ENCODE measurements at places on chromosomes 16 and 17.

DNA sequence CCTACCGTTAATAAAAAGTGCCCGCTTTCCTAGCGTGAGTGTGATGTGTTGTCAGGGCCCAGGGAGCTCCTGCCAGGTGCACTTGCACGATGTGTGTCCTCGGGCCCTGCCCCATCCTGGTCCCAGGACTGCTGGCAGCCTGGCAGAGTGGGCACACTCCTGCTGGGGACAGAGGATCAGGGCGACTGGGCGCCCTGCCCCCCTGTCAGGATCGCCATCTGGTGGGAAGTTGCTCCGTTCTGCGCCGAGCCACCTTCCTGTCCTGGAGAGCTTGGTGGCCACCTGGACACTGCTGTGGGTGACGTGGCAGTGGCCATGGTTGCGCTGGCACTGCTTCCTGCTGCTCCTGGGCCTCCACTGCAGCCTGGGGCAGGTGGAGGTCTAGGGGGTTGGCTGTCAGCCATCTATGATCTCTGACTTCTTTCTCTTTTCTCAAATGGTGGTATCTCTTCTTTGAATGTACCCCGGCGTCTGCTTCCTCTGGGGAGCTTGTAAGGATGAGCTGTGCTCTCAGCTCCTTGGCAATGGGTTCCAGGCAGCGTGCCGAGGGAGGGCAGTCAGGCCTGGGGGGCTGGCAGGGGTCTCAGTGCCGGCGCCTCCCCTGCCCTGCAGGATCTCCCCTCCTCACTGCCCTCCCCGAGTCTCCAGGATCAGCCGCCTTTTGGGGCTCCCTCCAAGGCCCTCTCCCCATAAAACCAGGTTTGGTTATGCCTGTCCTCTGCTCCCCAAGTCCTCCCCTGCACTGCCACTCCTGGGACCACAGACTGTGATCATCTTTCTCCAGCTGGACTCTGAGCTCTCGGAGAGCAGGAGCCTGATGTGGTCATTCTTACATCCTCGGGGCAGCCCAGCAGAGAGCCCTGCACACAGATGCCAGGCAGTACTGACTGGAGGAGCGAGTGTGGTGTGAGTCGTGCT lies 76.9 kb downstream of the AMFR start:
- DNase-seq: no peak

DNA sequence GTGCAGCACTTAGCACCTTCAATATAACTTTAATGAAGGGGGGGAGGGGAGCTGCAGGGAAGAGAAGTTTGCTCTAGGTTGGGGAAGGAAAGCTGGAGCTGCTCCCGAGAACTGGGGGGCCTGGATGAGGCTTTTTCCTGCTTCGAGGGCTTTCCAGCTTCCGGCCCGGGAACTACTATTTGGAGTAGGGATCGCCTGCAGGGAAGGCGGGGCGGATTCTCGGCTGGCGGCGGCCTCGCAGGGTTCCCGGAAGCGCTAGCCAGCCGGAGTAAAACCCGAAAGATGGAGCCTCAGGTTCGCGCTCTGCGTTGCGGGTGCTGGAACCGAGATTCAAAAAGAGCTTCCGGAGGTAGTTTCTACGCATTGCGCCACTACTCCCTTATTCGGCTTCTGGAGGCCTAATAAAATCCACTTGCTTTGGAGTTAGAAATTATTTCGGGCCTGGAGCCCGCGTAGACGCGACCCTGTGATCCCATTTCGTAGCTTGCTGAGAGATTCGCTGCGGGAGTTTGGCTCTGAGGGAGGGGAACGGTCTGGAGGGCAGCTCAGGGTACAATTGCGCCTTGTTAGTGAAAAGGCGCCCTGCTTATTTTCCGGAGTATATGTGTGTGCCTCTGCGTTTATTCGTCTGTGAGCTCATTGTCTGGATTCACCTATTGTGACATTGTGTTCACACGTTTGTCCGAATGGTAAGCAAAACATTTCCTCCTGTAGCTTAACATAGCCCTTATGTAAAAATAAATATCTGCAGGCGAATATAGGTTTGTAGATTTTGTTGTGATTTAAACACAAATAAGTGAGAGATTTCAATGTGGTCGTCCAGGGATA lies 652 bp downstream of the PRAC2 start:
- no peak for DNase-seq

DNA sequence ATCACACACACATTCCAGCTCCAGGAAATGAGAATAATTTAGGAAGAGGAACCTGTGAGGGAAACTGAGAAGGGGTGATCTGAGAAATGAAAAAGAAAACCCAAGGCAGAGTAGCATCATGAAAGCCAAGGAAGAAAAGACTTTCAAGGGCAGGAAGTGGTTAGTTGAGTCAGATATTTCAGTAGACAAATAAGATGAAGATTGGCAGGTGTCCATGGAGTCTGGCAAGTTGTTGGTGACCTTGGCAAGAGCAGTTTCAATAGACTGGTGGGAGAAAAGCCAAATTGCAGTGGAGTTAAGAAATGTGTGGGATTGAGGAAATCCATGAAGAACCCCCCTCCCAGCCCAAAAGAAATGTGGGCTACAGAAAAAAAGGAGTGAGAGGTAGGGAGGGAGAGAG lies 10.7 kb downstream of the GNAO1 start:
- no peak for DNase-seq

- DNase-seq: no peak
Observed at GRCh38 chr17:30476726-30477082, 504 bp upstream of the GOSR1 start.

DNA sequence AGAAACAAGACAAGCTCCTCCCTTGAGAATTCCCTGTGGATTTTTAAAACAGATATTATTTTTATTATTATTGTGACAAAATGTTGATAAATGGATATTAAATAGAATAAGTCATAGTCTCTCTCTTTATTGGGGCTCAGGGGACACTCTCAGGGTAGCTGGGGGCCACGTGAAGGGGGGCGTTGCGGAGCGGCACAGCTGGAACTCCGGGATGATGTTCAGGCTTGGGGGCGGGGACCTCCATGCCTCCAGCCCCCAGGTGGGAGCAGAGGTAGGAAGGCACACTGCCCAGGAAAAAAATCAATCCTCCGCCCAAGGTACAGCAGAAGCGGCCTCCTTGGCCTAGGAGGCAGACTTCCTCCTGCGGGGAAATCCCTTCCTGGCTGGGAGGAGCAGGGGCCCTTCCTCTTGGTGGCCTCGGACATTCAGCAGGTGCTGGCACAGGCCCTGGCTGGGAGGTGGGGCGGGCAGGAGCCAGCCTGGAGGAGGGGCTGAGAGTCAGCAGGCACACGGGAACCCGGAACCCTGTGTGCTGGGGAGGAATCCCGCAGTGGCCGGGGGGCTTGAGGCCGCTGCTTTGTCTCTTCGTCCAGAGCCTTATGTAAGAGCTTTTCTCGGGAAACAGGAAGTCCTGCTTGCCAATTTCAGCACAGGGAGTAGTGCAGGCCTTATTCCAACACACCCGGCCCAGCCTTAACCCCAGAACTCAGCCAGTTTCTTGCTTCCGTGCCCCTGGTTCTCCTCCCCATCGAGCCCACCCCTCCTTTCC lies 591 bp upstream of the TNFSF13 start:
- no peak for DNase-seq

DNA sequence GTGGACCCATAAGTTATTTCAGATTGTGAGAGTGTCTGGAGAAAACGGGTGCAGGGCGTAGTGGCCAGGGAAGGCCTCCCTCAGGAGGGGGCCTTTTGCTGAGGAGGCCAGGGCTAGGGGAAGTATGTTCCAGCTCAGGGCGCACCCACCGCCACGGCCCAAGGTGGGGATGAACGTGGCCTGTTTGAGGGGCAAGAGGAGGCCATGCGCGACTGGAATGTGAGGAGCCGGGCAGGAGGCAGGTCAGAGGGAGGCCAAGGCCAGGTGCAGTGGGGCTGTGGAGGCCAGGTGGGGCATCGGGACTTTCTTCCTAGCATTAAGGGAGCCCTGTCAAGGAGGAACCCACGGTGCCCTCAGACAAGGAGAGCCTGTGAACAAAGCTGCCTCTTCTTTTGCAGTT lies 26.7 kb downstream of the SLC12A3 start:
- no peak for DNase-seq

GRCh38 chr17:27995554-27995953 lies 46.9 kb upstream of the NLK start:
- no peak for DNase-seq

DNA sequence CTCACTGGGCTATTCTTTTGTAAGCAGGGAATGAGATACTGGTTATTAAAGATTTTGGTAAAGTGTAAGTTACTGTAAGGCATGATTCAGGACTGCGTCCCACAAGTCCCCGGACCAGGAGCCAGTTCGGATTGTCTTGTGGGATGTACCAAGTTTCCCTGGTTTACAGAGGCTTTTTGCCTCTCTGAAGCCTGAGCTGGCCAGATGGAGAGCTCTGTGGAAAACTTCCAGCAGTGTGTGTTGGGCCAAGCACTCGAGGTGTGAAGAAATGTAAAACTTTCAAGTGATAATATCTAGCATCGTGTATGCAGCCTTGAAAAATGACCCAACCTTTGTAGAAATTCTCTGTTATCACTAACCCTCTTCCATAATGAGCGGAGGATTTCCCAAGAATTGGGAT lies 2.4 kb downstream of the EPN2 start:
- DNase-seq: no peak

DNA sequence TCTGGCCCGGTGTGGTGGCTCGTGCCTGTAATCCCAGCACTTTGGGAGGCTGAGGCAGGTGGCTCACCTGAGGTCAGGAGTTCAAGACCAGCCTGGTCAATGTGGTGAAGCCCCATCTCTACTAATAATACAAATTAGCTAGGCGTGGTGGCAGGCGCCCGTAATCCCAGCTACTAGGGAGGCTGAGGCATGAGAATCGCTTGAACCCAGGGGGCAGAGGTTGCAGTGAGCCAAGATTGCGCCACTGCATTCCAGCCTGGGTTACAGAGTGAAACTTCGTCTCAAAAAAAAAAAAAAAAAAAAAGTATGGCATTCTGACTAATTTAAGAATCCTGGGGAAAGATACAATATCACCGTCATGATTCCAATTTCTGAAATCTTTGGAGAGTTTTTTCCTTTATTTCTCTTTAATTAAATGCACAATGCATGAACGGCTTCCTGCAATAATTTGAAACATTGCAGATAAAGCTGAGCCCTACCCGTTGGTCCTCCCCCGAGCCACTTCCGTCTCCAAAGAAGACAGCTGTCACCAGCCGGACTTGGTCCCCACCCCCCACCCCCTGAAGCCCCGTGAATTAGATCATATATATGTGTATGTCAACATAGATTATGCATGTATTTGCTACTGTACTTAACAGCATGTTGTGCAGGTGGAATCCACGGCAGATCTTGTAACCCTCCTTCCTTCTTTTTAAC lies 142.6 kb upstream of the PLCG2 start:
- DNase-seq: no peak

DNA sequence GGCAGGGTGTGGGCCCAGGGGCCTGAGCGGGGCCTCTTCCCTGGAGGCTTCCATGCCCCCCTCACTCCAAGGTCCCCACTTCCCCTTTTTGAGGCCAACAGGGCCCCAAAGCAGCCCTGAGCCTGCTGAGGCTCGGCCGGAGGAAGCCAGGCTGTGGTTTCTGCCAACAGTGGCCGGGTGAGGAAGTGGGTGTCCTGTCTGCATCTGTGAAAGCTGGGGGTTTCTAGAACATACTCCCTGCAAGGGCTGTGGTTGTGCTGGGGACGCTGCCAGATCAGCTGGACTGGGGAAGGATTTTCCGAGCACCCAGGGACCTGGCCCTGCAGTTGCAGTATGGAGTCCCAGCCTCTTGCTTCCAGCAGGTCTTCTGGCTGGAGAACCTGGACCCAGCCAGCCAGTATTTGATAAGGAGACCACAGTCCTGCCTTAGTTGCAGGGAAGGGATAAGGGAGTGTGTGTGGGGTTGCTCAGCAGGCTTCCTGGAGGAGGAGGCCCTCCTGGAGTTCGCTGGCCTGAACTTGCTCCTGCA lies 15.7 kb downstream of the ADCY7 start:
- DNase-seq: no peak

DNA sequence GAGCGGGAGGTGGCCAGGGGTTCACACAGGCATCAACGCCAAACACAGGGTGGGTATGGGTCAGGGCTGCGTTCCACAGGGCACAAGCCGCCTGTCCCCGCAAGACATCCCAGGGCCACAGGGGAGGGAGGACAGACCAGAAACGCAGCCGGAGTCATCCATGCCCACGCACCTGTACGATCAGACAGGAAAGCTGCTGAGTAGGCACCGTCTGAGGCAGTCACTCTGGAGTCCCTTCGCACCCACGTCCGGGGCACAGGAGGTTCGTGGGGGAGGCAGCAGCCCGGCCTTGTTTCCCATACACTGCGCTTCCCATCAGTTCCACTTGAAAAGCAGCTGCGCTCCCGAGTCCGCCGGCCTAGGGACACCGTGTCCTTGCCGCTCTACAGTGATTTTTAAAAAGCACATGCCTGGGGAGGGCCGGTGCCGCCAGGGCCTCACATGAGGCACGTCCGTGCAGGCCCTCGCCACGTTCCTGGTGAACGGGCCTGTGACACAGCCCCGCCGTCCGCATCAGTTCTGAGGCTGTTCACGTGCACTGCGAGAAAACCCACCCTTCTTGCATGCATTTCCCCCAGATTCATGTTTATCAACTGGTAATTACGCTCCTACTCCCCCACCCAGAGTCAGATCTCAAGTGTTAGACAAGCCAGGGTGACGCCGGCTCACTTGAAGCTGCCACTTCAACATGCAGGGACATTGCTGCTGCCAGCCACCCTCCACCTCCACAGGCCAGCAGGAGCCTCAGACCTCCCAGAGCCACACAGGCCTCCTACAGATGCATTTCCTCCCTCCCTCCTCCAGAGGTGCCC lies 34.8 kb downstream of the WDR45B start:
- DNase-seq: no peak

DNA sequence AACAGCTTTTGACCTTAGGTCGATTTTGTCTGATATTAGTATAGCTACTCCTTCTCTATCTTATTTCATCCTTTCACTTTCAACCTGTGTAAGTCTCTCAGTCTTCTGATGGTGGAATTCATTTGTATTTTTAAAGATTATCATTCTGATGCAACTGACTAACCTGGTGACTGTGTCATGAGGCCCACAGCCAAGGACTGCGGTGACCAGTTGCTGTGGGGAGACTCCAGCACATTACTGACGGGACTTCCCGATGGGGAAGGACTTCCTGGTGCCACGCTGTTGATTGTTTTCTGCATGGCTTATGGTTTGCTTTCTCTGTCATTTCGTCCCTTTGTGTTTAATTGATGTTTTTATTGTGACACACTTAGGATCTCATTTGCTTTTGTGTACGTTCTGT lies 34.2 kb downstream of the RMI2 start:
- DNase-seq: no peak

- DNase-seq: no peak
Observed at GRCh38 chr17:1484676-1485422, 7.6 kb downstream of the MYO1C start.

DNA sequence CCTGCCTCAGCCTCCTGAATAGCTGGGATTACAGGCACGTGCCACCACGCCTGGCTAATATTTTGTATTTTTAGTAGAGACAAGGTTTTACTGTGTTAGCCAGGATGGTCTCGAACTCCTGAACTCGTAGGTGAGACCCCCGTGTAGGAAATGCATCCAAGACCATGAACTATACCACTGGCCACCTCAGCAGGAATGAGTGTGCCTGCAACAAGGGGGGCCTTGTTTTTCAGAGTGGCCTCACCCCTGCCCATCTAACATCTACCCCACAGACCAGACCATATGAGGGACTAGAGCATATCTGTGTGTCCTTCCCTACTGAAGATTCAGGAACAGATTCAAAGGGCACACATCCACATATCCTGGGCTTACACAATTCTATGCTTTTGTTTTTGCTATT lies 44.9 kb downstream of the SHISA6 start:
- no peak for DNase-seq

GRCh38 chr16:841455-842060 lies 41.0 kb upstream of the GNG13 start:
- no peak for DNase-seq
